ENCODE measurements at places on chromosomes 3 and 15.

GRCh38 chr3:141449424-141449823 is 37.4 kb upstream of the RASA2 start:
- no peak for DNase-seq

DNA sequence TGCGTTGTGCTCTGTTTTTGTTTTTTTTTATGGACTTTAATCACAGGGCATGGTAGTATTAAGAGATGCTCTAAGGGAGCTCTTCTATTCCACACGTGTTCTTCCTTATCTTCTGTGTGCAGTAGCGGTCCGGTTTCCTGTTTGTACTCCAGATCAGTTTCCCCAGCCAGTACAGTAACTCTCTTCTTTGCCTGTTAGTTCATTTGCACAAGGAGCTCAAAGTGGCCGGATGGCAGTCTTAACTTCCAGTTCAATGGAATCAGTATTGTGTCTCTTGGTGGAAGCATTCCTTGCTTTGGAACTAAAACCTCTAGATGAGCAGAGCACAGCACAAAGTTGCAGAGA is 122.0 kb downstream of the KLF13 start:
- DNase-seq = no peak

DNA sequence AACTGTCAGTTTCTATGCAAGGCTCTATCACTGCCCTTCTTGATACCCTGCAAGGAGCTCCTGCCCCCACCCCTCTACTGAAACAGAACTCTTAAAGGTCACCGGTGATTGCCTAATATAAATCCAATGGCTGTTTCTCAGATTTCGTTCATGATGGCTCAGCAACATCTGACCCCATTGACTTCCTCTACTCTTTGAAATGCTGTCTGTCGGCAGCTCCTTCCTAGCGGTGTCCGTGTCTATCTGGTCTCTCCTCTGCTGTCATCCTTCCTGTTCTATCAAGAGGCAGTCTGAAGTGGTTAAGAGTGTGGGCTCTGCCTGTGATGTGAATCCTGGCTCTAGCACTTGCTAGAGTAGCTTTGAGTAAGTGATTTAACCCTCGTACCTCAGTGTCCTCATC is 5.5 kb downstream of the TMEM266 start:
- no peak for DNase-seq

DNA sequence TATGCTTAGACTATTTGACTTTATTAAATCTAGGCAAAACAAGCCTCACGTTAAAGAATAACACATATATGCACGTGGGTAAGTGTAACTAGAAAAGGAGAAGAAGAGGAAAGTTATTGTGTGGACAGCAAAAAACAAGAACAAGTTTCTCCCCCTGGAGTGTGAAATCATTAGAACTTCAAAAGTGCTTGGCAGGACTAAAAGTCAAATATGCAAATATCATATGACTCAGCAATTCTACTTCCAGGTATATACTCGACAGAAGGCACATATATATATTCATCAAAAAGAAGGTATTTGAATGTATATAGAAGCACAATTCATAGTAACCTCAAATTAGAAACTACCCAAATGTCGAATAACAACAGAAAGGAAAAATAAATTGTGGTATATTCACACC is 68.9 kb upstream of the STXBP5L start:
- no peak for DNase-seq

DNA sequence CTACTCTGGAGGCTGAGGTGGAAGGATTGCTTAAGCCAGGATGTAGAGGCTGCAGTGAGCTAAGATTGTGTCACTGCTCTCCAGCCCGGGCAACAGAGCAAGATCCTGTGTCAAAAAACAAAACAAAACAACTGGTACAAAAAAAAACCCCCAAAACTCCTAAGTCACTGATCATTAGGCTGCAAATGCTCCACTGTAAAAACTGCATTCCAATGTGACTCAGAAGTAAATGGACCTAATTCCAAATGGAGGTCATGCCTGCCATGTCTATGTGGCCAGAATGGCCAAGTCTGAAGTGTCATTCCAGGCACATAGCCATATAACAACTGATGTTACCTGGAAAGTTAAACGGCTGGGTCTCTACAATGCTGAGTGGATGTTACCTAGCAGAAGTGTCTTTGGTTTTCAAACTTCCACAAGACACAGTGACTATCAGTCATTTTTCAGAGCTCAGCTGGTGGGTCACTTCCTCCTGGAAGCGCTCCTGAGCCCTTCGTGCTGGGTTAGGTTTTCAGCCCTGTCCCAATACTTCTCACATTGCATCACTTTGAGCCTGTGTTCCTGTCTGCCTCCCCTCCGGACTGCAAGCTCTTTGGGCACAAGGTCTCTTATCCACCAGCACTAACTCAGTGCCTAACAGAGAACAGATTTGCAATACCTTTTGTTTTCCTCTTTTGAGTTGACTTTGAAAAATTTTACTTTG is 10.6 kb downstream of the FSTL1 start:
- DNase-seq = no peak

Data from esophagus squamous epithelium (tissue), 5 donors.